Activated naive CD4-positive, alpha-beta T cell treated with anti-CD3 and anti-CD28 coated beads for 36 hours (primary cell): ENCODE measurements at places on chromosomes 12 and 14. TPM values are rescaled to one million over a fixed set of nuclear protein-coding genes. Genes with fewer than 3 reads are reported as not detected.

DNA sequence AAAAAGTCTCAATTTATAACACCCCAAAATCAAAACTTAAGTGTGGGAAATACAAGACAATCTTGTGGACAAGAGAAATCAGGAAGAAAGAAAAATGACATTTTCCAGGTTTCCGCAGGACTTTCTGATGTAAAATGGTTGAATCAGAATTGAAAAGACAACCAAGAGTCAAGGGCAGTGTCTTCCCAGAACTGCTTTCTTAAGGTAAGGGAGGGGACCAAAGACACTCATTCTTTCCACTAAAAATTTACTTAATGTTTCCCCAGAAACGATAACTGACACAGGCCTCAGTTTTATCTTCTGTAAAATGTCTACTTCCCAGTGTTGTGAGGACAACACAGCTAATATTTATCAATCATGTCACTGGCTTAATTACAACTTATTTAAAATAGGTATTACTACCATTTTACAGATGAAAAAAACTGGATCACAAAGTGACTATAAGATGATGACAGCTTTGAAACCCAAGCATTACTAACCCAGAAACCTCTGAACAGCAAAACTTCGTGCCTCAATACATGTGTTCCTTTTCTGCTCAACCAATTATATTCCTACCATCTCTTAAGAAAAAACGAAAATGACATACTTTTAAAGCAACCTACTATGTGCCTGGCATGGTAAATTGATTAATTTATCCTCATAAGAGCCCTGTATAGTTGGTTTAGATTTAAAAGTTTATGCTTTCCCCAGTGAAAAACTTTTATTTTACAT, 4.6 kb downstream of the SINHCAF start:
- peak overlapping the region; percentile 99 for H3K27ac ChIP-seq
- DNase-seq = no peak
- peaks cover 53% of the 10 kb centered on the region for H3K4me1 ChIP-seq
- H3K4me3 ChIP-seq = peak overlapping the region; percentile 63

Gene ACSM4
- total RNA-seq = not detected

DNA sequence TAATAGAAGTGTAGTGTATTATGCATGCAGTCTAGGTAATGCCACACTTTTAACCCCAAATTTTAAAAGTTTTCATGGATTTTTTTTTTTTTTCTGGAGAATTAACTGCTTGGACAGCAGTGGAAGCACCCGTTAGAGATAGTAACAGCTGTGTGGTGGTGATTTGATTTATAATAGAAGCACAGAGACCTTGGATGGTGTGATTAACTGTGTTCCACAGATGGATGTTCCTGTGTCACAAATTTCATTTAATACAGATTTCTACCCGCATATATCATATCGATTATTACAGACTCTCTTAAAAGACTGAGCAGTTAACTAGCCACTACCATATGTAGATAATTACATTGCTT, 47.0 kb downstream of the IFT81 start:
- H3K27ac ChIP-seq = no peak overlapping the region
- no peaks in the 10 kb centered on the region for H3K36me3 ChIP-seq
- H3K27me3 ChIP-seq = no peaks in the 10 kb centered on the region
- H3K4me3 ChIP-seq = no peak overlapping the region

DNA sequence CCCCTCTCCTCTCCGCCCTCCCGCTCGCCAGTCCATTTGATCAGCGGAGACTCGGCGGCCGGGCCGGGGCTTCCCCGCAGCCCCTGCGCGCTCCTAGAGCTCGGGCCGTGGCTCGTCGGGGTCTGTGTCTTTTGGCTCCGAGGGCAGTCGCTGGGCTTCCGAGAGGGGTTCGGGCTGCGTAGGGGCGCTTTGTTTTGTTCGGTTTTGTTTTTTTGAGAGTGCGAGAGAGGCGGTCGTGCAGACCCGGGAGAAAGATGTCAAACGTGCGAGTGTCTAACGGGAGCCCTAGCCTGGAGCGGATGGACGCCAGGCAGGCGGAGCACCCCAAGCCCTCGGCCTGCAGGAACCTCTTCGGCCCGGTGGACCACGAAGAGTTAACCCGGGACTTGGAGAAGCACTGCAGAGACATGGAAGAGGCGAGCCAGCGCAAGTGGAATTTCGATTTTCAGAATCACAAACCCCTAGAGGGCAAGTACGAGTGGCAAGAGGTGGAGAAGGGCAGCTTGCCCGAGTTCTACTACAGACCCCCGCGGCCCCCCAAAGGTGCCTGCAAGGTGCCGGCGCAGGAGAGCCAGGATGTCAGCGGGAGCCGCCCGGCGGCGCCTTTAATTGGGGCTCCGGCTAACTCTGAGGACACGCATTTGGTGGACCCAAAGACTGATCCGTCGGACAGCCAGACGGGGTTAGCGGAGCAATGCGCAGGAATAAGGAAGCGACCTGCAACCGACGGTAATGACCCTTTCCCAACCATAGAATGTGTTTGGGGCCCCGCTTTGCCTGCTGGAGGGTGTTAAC, 615 bp downstream of the CDKN1B start:
- peaks cover 54% of the 10 kb centered on the region for H3K4me1 ChIP-seq
- H3K27ac ChIP-seq = peak overlapping the region; percentile 98
- H3K27me3 ChIP-seq = no peaks in the 10 kb centered on the region
- peaks cover 46% of the 10 kb centered on the region for H3K36me3 ChIP-seq
